ENCODE measurements at places on chromosomes 11 and 22. TPM values are rescaled to one million over a fixed set of nuclear protein-coding genes. Genes with fewer than 3 reads are reported as not detected.

The MFRP gene
- not detected for polyA plus RNA-seq

The MUC6 gene
- polyA plus RNA-seq = under 0.01 TPM

GRCh38 chr11:134995741-134996140 lies 583.7 kb upstream of the B3GAT1 start:
- no peaks in the 10 kb centered on the region for H3K36me3 ChIP-seq
- no peak overlapping the region for H3K27ac ChIP-seq
- DNase-seq = no peak
- no peaks in the 10 kb centered on the region for H3K4me1 ChIP-seq
- H3K4me3 ChIP-seq = no peak overlapping the region

The VWA5A gene
- polyA plus RNA-seq = 34.0 TPM

DNA sequence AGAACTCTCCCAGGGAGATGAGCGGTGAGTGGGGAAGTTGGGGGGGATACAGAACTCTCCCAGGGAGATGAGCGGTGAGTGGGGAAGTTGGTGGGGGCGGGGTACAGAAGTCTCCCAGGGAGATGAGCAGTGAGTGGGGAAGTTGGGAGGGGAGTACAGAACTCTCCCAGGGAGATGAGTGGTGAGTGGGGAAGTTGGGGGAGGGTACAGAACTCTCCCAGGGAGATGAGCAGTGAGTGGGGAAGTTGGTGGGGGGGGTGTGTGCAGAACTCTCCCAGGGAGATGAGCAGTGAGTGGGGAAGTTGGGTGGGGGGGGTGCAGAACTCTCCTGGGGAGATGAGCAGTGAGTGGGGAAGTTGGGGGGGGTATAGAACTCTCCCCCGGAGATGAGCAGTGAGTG lies 186.5 kb downstream of the SHANK2 start:
- no peak overlapping the region for H3K27ac ChIP-seq
- H3K27me3 ChIP-seq = peaks cover 15% of the 10 kb centered on the region
- DNase-seq = no peak

GRCh38 chr11:109680127-109680526 lies 258.1 kb downstream of the C11orf87 start:
- no peaks in the 10 kb centered on the region for H3K36me3 ChIP-seq
- H3K4me3 ChIP-seq = no peak overlapping the region
- H3K4me1 ChIP-seq = no peaks in the 10 kb centered on the region
- H3K27ac ChIP-seq = no peak overlapping the region

The RIN1 gene
- polyA plus RNA-seq = 2.4 TPM

DNA sequence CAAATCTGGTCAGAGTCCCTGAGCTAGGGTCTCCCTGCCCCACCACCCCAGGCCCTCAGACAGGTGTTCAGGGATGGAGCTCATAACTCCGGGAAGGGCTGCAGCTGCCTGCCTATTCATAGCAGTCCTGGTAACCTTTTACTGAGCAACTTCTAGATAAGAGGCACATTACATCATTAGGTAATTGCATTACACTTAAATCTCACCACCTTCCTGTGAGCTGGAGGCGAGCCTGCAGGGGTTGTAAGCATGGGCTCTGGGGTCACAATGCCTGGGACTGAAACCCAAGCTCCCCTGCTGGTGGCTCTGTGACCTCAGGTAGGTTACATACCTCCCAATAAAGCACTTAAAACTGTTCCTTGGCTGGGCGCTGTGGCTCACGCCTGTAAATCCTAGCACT lies 22.5 kb downstream of the TP53I11 start:
- H3K27ac ChIP-seq = no peak overlapping the region
- no peaks in the 10 kb centered on the region for H3K27me3 ChIP-seq
- no peak overlapping the region for H3K4me3 ChIP-seq
- peaks cover 51% of the 10 kb centered on the region for H3K36me3 ChIP-seq
- no peak for DNase-seq
- H3K4me1 ChIP-seq = no peaks in the 10 kb centered on the region

GRCh38 chr11:44008698-44009097 lies 39.1 kb upstream of the ACCSL start:
- H3K36me3 ChIP-seq = no peaks in the 10 kb centered on the region
- H3K4me1 ChIP-seq = no peaks in the 10 kb centered on the region
- peak; percentile 14 for DNase-seq
- H3K4me3 ChIP-seq = no peak overlapping the region
- no peaks in the 10 kb centered on the region for H3K27me3 ChIP-seq
- no peak overlapping the region for H3K27ac ChIP-seq

The GLYAT gene
- 0.16 TPM for polyA plus RNA-seq

- DNase-seq = peak; percentile 37
- no peak overlapping the region for H3K4me3 ChIP-seq
- H3K4me1 ChIP-seq = no peaks in the 10 kb centered on the region
- no peaks in the 10 kb centered on the region for H3K27me3 ChIP-seq
- peaks cover 75% of the 10 kb centered on the region for H3K36me3 ChIP-seq
Observed at GRCh38 chr11:72578566-72578965, 95.7 kb downstream of the PDE2A start.

DNA sequence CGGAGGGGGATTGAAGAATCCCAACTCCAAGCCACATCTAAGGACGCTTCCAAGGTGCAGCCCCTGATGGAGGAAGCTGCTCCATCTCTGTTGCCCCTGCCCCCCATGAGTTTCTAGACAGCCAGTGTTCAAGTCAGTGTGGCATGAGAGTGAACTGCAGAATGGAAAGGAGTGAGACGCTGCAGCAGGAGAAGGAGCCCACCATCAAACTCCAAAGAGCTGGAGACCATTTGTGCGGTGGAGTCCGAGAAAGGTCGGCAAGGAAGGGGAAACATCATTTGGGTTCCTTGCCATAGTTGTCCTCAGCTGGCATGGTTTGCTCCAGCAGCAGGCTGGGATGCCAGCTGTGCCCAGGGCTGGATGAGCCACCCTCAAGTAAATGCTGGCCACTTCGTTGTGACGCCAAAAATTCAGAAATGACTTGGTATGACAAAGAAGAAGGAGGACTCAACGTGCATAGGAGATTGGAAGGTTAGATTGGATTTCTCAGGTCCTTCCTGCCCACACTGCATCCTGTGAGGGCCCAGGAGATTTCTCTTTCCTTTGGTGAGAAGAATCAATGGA lies 16.4 kb downstream of the APOL2 start:
- no peaks in the 10 kb centered on the region for H3K4me1 ChIP-seq
- H3K36me3 ChIP-seq = peaks cover 4% of the 10 kb centered on the region
- H3K4me3 ChIP-seq = no peak overlapping the region
- DNase-seq = no peak

GRCh38 chr22:35552196-35552842 lies 11.7 kb downstream of the RASD2 start:
- DNase-seq = no peak
- no peak overlapping the region for H3K4me3 ChIP-seq
- peaks cover 22% of the 10 kb centered on the region for H3K36me3 ChIP-seq
- H3K27ac ChIP-seq = no peak overlapping the region
- no peaks in the 10 kb centered on the region for H3K27me3 ChIP-seq

The SLC22A9 gene
- not detected for polyA plus RNA-seq

The MRPL16 gene
- 75.7 TPM for polyA plus RNA-seq

Measured in sigmoid colon (tissue), 7 donors.